ENCODE measurements at places on chromosomes 5 and 9. TPM values are rescaled to one million over a fixed set of nuclear protein-coding genes. Genes with fewer than 3 reads are reported as not detected.

DNA sequence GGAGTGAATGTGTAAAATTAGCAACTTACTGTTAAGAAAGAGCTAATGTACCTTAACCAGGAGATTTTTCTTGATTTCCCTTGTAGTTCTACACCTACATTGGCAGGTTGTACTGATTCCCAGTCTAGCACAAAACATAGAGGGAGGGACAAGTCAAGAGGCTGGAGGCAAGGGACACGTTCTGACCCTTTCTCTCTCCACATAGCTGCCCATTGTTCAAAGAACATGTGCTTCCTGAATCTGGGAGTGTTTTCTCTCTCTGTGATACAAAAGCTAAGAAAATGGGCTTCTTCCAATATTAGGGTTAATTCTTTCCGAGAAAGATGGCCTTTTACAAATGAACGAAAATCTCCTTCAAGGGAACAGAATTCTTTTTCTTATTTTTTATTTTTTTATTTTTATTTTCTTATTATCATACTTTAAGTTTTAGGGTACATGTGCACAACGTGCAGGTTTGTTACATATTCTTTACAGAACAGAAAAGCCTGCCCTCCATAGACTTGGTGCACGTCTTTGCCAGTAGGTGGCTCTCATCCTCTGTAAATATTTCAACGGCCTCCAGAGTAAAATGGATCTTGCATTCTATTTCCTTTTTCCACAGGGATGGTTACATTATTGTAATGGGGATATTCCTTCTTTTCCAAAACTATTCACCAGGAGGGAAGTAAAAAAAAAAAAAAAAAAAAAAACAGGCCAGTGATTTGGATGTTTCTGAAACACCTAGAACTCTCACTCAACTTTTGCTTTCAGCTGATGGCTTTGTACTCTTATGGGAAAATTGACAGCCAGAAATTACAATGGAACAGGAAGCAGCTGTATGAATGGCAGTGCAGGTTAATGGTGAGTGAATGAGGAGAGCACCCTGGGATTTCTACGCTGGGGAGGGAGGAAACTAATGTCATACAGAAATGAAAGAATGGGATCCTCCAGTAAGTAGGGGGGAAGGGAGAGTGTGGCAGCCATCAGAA, 13.1 kb upstream of the IFNA5 start:
- no peaks in the 10 kb centered on the region for H3K4me1 ChIP-seq
- H3K4me3 ChIP-seq: no peak overlapping the region
- H3K27me3 ChIP-seq: no peaks in the 10 kb centered on the region
- H3K27ac ChIP-seq: no peak overlapping the region

- no peak overlapping the region for H3K4me3 ChIP-seq
- no peaks in the 10 kb centered on the region for H3K36me3 ChIP-seq
- H3K27me3 ChIP-seq: no peaks in the 10 kb centered on the region
- H3K27ac ChIP-seq: no peak overlapping the region
- no peak for DNase-seq
These were observed 28.8 kb upstream of the PANK3 start for GRCh38 chr5:168607946-168608345.

GRCh38 chr5:151178777-151179488, 21.4 kb upstream of the ANXA6 start:
- no peaks in the 10 kb centered on the region for H3K36me3 ChIP-seq
- H3K27me3 ChIP-seq: no peaks in the 10 kb centered on the region
- DNase-seq: no peak
- H3K4me3 ChIP-seq: no peak overlapping the region
- H3K27ac ChIP-seq: no peak overlapping the region

DNA sequence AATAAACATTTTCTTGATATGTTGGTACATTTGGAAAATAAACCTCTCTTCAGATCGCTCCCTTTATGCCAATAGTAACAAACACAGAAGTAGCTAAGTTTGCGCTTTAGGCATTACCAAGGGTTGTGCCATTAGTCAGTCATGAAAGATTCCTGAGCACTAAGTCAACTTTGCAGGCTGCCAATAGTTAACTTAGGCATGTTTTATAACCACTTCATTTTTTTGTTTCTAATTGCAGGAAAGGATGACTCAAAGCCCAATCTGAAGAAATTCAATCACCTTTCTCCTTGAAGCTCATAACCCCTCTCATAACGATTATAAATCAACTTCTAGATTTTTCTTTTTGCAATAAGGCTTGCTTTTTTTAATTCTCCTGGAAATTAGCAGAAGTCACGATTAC, 517.0 kb downstream of the AGTPBP1 start:
- no peaks in the 10 kb centered on the region for H3K4me1 ChIP-seq
- no peak for DNase-seq
- no peaks in the 10 kb centered on the region for H3K27me3 ChIP-seq
- H3K4me3 ChIP-seq: no peak overlapping the region
- no peaks in the 10 kb centered on the region for H3K36me3 ChIP-seq

DNA sequence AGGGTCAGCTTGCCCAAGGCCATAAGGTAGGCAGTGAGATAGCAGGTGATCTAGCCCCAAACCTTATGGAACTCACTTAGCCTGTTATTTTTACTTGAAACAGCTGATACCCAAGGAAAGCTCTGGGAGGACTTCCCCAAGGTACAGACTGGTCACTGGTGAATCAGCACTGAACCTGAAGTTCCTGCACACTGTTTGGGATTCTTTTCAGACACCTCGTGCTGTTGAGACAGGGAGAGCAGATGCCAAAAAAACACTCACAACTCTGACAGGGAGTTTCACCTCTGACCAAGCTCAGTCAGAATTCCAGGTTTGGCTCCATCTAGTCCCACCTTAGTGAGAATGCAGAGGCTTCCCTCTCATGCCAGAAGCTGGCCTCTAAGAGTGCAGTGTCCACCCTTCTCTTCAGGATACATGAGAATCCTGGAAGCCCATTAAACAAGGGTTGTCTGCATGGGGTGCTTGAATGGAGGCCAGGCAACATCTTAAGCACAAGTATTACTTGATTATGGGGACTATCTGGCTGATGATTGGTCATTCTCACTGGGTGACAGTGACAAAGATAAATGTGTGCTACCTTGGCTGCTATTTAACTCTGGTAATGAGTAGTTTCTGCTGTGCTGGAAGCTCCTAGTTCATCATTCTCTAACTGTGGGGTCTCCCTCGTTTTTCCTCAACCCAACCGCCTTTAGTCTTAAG, 122.8 kb upstream of the SLIT3 start:
- no peak overlapping the region for H3K4me3 ChIP-seq
- H3K4me1 ChIP-seq: no peaks in the 10 kb centered on the region
- no peaks in the 10 kb centered on the region for H3K27me3 ChIP-seq

DNA sequence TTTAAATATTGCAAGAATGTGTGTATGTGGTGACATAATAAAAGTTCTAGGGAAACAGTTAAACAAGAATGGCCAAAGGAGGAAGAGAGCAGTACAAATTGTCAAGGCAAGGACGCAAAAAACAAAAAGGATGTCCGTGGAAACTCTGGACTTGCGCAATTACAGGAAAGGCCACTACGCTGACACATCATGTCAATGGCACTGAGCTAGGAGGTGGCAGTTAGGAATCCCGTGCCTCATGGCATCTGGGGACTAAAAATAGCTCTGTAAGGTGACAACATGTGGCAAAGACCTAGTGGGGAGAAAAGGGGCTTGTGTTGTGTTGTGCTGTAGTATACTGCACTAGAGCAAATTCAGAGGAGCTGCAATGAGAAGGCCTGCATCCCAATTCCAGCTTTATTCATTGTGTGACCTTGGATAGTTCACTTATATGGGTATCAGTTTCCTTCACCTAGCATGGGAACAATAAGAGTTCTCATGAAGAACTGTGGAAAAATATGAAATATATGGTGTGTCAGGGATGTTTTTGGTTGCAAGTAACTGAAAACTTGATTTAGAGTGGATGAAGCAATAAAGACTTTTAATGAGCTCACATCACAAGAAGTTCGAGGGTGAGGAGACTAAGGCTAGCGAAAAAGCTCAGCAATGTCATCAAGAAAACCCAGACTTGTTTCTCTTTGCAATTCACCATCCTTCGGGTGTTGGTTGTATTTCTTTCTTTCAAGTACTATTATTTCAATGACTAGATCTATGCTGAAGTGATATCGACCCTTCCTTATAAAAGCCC, 124.1 kb upstream of the STC2 start:
- H3K27me3 ChIP-seq: no peaks in the 10 kb centered on the region
- DNase-seq: peak; percentile 28
- H3K27ac ChIP-seq: no peak overlapping the region

The AIF1L gene
- total RNA-seq: 6.0 TPM

The RALGPS1 gene
- 7.2 TPM for total RNA-seq

The TLX3 gene
- not detected for total RNA-seq

The WDR38 gene
- not detected for total RNA-seq

All from Panc1 (cell line).